CD4-positive, alpha-beta T cell treated with Interleukin-4 for 4 hours (primary cell): ENCODE measurements at places on chromosomes 1 and 21.

DNA sequence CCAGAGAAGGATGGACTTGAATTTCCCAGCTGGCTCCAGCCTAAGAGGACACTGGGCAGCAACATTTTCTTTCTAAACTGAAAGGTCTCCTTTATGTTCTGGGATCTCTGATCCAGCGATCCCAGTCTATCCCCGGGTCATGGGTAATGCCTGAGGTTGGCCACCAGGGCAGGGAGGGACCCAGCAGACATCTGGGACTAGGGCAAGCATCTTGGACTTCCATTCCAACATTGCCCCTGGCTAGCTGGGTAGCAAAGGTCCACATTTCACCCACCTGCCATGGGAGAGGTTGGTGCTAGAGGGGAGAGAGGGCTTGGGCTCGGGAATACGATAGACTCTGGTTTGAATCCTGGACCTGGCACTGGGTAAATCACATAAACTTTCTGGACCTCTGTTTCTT is 84.6 kb downstream of the LRRN2 start:
- DNase-seq = no peak

- no peak for DNase-seq
These were observed 147.8 kb upstream of the CD34 start for GRCh38 chr1:208058756-208059155.

GRCh38 chr1:42674214-42674613 is 8.0 kb upstream of the YBX1 start:
- DNase-seq = no peak

DNA sequence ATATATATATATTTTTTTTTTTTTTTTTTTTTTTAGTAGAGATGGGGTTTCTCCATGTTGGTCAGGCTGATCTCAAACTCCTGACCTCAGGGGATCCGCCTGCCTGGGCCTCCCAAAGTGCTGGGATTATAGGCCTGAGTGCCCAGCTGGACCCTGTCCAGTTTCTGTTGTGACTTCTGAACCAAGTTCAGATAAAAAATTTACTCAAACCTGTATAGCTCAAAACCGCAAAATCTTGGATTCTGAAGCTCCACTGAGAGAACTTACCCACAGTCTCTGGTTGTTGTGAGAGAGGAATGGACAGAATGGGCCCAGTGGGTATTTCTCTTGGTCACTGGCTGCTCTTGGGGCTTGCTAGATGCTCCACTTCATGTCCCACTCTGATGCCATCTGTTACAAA is 76.4 kb downstream of the HS2ST1 start:
- DNase-seq = no peak
